Activated CD4-positive, alpha-beta T cell treated with anti-CD3 and anti-CD28 coated beads, Interleukin-2, amount 10 ng/mL, durations not matched to agents 24 days and 14 days (primary cell): ENCODE measurements at places on chromosomes 2 and 18. TPM values are rescaled to one million over a fixed set of nuclear protein-coding genes. Genes with fewer than 3 reads are reported as not detected.

TBR1 gene
- 0.16 TPM in 1 of 2 replicates, not detected in the other for total RNA-seq

METTL4 gene
- total RNA-seq, result 17.7 and 18.4 TPM in 2 replicates

LRRC30 gene
- total RNA-seq, result not detected in 2 replicates

TMEFF2 gene
- total RNA-seq, result not detected in 2 replicates

INPP5D gene
- total RNA-seq, result 43.6 and 45.8 TPM in 2 replicates

GALR1 gene
- not detected in 2 replicates for total RNA-seq

TEX44 gene
- total RNA-seq, result not detected in 2 replicates

CHRNG gene
- not detected in 2 replicates for total RNA-seq

- no peaks in the 10 kb centered on the region for H3K27me3 ChIP-seq
- no peak for DNase-seq
- peaks cover 49% of the 10 kb centered on the region for H3K4me1 ChIP-seq
- no peak overlapping the region for H3K4me3 ChIP-seq
- H3K36me3 ChIP-seq, result peaks cover 9% of the 10 kb centered on the region
Measured at GRCh38 chr2:144235050-144235449, 284.9 kb downstream of the ZEB2 start.

DNA sequence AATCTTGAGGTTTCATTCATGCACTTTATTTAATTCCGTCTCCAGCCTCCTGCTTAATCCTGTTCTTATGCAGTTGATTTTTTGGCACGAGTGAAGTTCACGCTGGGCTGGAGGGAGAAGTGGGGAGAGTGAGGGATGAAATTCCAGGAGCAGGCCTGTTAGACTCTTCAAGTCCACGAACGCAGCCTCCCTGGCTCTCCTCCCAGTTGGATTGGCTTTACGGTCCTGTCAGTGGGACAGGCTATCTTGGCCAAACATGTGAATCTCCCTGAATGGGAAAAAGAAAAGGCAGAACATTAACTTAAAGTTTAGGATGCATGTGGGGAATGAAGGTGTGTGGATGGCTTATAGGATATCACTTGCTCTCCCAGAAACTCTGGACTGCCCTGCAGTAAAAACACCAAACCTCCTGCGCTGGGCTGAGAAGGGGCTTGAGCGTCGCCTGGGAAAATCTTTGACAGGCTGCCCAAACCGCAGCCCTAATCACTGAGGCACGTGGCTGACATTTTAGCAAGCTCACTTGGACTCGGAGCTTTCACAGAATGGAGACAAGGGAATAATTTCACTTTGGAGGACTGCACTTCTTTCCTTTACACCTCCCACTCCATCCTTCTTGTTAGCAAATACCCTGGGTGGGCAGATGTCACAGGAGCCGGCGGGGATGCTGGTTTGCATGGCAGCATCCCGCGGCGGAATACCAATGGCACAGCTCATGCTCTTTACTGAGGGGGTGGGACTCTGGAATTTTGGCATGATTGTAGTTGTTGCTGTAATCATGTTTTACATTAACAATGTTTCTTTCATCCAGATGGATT is 93.9 kb downstream of the ACKR3 start:
- no peak overlapping the region for H3K4me3 ChIP-seq
- no peaks in the 10 kb centered on the region for H3K4me1 ChIP-seq
- no peaks in the 10 kb centered on the region for H3K36me3 ChIP-seq
- H3K27me3 ChIP-seq, result peaks cover 12% of the 10 kb centered on the region
- DNase-seq, result no peak
- no peak overlapping the region for H3K27ac ChIP-seq

- DNase-seq, result no peak
- H3K4me3 ChIP-seq, result no peak overlapping the region
- H3K27me3 ChIP-seq, result peaks cover 16% of the 10 kb centered on the region
- H3K36me3 ChIP-seq, result no peaks in the 10 kb centered on the region
Measured at GRCh38 chr18:50424877-50425690, 50.2 kb downstream of the SKA1 start.

GRCh38 chr18:58952858-58953257 is 88.2 kb downstream of the ZNF532 start:
- no peak overlapping the region for H3K4me3 ChIP-seq
- H3K4me1 ChIP-seq, result no peaks in the 10 kb centered on the region
- no peak for DNase-seq

- no peaks in the 10 kb centered on the region for H3K36me3 ChIP-seq
- H3K27me3 ChIP-seq, result peaks cover 2% of the 10 kb centered on the region
- peaks cover 3% of the 10 kb centered on the region for H3K4me1 ChIP-seq
- H3K27ac ChIP-seq, result no peak overlapping the region
- peak; percentile 66 for DNase-seq
Measured at GRCh38 chr2:26018184-26019055, 15.5 kb upstream of the RAB10 start.

DNA sequence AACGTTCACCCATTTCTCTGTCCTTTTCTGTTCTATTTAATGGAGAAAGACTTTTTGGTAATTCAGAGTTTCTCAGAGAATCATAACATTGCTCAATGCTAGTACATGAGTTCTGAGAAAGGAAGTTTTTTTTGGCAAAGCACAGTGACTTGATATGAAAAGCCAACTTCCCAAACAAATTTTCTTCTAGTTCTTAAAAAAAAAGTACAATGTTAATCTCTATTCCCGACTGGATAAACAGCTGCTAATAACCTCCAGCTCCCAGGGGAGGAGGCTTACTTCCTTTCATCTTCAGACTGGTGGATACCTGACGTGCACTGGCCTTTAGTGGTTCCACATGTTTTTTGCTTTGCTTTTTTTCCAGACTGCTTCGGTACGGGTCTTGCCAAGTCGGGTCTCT is 284.6 kb upstream of the CCDC68 start:
- no peak overlapping the region for H3K4me3 ChIP-seq
- H3K4me1 ChIP-seq, result no peaks in the 10 kb centered on the region
- peaks cover 3% of the 10 kb centered on the region for H3K27me3 ChIP-seq

DNA sequence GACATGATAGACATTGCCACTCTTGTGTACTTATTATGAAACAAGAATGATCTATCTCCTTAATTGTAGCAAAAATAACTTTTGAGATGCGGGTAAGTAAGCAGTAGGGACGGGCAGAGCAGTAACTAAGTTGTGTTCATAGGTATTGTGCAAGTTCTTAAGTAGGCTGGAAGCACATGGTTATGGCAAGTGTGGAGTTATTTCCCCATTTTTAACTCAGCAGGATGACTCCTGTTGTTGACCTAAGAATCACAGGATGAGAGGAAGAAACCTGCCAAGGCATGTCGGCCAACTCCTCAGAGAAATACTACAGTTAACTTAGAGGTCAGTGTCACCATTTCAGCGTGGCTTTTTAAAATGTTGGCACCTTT is 51.1 kb upstream of the FN1 start:
- H3K36me3 ChIP-seq, result no peaks in the 10 kb centered on the region
- no peaks in the 10 kb centered on the region for H3K4me1 ChIP-seq

DNA sequence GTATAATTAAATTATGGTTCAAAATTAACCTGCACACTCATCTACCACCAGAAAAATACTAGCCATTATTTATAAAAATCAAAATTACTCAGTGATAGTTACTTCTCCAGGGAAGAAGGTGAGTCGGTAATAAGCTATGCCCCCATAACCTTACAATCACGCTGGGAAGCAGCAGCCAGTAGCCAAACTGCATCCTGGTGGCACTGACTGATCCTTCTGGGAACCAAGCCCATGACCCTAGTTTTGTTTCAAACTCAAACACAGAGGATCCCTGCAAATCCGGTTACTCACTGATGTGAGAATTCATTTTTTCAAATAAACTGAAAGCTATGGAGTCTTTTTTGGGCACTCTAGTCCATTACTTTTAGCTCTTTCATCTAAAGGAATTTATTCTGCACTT is 88.2 kb upstream of the VWC2L start:
- H3K4me1 ChIP-seq, result no peaks in the 10 kb centered on the region
- no peaks in the 10 kb centered on the region for H3K36me3 ChIP-seq
- no peak overlapping the region for H3K4me3 ChIP-seq
- no peak overlapping the region for H3K27ac ChIP-seq
- DNase-seq, result no peak

DNA sequence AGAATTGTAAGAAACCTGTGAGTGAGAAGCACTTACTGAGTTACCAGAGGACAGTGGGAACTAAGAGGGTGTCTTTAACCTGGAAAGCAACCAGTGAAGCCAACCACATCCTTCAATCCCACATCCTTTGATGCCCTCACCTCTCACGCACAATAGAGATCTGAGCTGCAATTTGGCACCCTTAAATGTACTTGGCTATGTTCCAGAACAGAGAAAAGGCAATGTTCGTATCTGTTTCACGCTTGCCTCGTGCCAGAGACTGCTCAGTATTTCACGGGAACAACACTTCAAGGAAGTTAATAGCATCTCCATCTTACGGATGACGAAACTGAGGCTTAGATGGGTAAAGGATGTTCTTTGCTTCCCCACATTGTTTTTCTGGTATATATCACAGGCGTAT is 167.4 kb downstream of the DPP10 start:
- H3K4me1 ChIP-seq, result no peaks in the 10 kb centered on the region
- DNase-seq, result no peak
- no peaks in the 10 kb centered on the region for H3K36me3 ChIP-seq
- H3K27me3 ChIP-seq, result no peaks in the 10 kb centered on the region
- H3K4me3 ChIP-seq, result no peak overlapping the region

DNA sequence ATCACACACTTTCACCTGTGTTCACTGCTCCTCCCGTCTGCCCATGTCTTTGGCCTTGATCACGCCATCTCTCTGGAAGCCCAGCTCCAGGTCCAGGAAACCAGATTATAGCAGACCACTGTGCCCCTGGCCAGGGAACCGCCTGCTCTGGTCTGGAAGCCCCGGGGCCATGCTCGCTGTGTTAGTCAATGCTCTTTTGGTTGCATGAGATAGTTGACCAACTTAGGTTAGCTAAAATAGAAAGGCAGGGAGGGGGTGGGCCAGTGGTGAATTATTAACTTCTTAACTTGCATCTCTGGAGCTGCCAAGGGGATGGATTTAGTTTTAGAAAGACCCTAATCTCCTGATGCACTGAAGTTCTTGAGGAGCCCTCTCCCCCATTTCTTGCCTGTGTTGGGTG is 232.7 kb downstream of the AGAP1 start:
- no peak overlapping the region for H3K4me3 ChIP-seq
- H3K36me3 ChIP-seq, result no peaks in the 10 kb centered on the region
- no peaks in the 10 kb centered on the region for H3K4me1 ChIP-seq

DNA sequence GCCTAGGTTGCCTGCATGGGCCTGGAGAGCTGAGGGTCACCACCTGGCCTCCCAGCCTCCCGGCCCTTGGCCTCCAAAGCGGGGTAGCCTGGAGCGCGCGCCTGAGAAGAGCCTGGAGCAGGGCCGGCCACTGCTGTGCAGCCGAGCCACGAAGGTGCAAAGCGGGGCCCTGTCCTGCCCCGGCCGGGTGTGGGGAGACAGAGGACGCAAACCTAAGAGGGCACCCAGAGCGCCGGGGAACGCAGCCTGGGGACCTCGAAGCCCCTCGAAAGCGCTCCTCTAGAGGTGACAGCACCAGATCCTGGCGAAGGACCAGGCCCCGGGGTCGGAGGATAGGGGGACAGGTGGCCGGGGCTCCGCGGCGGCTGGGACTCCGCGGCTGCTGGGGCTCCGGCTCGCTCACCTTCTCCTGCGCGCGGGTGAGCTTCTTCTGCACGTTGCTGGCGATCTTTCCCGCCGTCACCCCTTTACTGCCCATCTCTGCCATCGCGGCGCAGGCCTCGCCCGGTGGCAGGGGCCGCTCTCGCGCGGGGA is 430 bp downstream of the BIN1 start:
- H3K4me1 ChIP-seq, result peaks cover 6% of the 10 kb centered on the region
- peak overlapping the region; percentile 84 for H3K4me3 ChIP-seq
- no peaks in the 10 kb centered on the region for H3K36me3 ChIP-seq

DNA sequence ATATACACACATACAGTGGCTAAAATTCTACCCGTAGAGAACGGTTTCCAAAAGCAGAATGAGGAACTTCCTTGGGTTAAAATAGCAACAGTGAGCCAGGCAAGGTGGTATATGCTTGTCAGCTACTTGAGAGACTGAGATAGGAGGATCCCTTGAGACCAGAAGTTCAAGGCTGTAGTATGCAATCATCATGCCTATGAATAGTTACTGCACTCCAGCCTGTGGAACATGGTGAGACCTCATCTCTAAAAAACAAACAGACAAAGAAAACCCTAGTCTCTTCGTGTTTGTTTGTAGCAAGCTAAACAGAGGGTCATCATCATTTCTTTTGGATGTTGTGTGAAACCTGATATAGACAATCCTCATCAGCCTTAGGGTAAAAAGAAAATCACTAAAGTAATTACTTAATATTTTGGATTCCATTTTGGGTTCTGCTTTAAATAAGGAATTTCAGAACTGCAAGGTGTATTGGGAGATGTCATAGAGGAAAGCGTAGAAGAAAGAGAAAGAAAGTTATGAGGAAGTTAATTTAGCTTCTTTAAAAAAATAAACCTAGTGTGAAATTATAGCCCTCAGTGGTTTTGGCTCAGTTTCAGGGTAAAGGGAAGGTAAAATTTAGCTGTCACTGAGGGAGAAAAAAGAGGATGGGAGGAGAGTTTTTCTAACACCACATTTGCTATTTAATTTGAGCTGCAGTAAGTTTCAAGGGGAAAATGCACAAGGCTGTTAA is 46.5 kb downstream of the PLEK start:
- no peak overlapping the region for H3K4me3 ChIP-seq
- no peak for DNase-seq
- no peak overlapping the region for H3K27ac ChIP-seq
- peaks cover 7% of the 10 kb centered on the region for H3K4me1 ChIP-seq
- H3K36me3 ChIP-seq, result no peaks in the 10 kb centered on the region
- peaks cover 40% of the 10 kb centered on the region for H3K27me3 ChIP-seq

DNA sequence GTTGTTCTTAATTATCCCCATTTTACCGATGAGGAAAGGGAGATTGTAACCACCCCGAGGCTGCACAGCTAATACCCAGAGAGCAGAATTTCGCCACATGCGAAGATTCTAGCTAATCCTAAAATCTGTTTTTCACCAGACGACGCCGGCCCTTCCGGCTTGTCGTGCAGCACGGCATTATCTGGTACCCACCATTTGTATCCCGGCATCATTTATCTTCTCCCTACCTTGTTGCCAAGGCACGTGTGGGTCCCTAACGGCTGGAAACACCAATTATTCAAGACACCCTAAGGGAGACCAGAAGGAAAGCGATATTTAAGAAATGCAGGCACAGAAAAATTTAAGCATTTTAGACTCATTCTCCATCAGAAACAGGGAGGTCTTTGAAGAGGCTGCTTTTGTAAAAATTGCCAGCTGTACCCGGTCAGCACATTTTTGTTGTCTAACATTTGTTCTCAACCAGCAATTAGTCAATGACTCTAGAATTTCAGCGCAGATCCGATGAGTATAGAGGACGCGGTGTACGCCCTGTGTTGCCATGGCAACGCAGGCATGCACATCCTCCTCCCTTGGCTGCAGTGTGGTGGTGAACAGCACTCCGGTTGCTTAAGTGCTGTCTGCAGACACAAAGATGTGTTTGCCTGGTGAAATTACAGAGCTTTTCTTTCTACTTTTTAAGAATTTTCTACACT is 111.6 kb downstream of the AGAP1 start:
- peaks cover 2% of the 10 kb centered on the region for H3K27me3 ChIP-seq
- peak; percentile 59 for DNase-seq
- no peaks in the 10 kb centered on the region for H3K4me1 ChIP-seq
- no peak overlapping the region for H3K27ac ChIP-seq
- H3K36me3 ChIP-seq, result peaks cover 2% of the 10 kb centered on the region

GRCh38 chr2:231715988-231716616 is 7.8 kb downstream of the PTMA start:
- H3K36me3 ChIP-seq, result peaks cover 28% of the 10 kb centered on the region
- H3K27me3 ChIP-seq, result no peaks in the 10 kb centered on the region
- DNase-seq, result peak; percentile 65
- no peak overlapping the region for H3K4me3 ChIP-seq
- no peak overlapping the region for H3K27ac ChIP-seq

- H3K27me3 ChIP-seq, result no peaks in the 10 kb centered on the region
- peaks cover 2% of the 10 kb centered on the region for H3K4me1 ChIP-seq
- H3K4me3 ChIP-seq, result no peak overlapping the region
- DNase-seq, result peak; percentile 61
- no peaks in the 10 kb centered on the region for H3K36me3 ChIP-seq
- no peak overlapping the region for H3K27ac ChIP-seq
Measured at GRCh38 chr2:36403675-36404230, 48.2 kb downstream of the CRIM1 start.
